ENCODE measurements at places on chromosomes 16 and 17.

GRCh38 chr17:63170795-63171194 is 204.8 kb downstream of the TANC2 start:
- no peak for DNase-seq

DNA sequence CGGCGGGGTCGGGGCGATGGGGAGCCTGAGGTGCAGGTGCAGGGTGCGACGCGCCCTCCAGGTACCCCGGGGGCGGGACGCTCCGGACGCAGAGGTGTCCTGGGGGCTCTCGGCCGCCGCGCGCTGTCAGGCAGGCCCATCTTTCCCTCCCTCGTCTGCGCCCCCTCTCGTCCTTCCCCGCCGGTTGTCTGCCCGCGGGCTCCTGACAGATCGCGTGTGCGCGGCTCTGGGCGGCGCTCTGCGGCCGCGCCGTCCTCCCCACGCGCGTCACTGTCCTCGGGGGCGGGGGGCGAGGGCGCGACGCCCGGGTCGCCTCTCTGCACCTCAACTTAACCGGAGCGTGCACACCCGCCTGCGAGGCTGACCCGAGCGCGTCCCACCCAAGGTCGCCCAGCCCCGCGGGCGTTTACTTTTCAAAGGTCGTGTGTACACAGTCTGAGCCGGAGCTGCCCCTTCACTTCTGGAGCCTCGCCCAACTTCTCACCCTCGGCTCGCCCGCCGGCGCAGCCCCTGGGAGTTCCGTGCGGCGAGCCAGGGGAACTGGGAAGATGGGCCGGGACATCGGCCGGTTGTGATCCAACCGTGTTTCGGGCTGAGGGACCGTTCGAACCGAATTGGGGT is 512 bp downstream of the AKAP1 start:
- peak; percentile 87 for DNase-seq

DNA sequence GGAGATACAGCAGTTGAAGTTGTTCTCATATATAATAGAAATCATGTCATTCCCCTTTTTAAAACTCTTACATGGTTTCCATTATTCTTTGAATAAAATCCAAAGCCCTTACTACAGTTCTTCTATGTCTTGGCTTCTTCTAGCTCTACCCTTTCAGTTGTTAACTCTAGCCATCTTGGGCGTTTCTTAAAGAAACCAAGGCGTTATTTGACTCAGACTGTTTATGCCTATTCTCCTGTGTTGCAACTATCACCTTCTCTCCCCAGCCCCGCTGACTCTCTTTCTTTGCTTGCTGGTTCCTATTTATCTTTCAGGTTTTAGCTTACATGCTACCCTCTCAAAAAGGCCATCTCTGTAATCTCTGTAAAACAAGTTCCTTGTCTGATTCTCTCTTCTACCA is 32.7 kb downstream of the NFATC3 start:
- no peak for DNase-seq

DNA sequence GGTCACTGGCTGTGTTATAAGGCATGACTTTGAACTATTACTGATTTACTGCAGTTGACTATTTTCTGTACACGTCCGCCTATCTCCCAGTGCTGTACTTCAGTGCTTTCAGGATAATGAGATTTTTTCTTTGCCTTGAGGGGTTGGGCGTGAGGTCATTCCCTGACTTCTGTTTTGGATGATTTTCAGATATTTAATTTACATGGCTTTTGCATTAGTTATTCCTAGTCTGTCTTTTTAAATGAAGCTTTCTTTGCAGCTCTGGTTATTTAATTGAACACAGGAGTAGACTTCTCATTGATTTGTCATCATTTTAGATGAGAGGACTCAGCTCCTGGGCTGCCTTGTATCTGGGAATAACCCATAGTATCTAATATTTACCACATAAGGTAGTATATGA is 23.7 kb downstream of the WIPF2 start:
- DNase-seq, result no peak

DNA sequence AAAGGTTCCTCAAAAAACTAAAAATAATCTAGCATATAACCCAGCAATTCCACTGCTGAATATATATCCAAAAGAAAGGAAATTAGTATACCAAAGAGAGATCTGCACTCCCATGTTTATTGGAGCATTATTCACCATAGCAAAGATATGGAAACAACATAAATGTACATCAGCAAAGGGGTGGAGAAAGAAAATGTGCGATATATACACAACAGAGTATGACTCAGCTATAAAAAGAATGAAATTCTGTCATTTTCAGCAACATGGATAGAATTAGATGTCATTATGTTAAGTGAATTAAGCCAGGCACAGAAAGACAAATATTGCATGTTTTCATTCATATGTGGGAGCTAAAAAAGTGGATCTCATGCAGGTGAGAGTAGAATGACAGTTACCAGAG is 279.6 kb upstream of the AXIN2 start:
- no peak for DNase-seq

DNA sequence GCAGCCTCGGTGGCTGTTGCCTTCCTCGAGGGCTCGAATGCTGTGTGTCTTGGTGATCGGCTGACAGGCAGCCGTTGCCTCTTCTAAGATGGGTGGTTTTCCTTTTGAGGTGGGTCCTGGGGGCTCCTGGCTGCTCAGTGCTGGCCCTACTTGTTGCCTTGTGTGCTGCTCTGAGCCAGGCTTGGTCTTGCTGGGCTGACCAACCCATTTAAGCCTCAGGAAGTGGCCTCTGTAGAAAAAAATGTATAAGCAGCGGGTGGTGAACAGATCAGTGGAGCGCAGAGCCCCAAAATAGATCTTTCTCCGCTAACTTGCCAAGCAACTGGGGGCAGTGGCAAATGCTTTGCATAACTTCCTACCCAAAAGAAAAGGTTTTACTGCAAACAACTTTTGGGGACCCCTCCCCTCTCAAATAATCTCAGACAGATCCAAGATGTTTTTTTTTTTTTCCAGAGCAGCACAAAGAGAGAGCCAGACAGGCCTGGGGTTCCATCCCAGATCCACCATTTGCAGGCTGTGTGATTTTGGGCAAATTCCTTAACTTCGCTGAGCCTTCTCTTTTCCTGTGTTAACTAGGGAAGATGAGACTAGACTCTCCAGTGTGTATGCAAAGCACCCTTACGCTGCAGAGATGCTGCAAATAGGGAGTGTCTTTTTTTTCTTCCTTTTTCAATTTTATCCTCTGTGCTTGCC is 42.5 kb downstream of the PLCG2 start:
- no peak for DNase-seq

DNA sequence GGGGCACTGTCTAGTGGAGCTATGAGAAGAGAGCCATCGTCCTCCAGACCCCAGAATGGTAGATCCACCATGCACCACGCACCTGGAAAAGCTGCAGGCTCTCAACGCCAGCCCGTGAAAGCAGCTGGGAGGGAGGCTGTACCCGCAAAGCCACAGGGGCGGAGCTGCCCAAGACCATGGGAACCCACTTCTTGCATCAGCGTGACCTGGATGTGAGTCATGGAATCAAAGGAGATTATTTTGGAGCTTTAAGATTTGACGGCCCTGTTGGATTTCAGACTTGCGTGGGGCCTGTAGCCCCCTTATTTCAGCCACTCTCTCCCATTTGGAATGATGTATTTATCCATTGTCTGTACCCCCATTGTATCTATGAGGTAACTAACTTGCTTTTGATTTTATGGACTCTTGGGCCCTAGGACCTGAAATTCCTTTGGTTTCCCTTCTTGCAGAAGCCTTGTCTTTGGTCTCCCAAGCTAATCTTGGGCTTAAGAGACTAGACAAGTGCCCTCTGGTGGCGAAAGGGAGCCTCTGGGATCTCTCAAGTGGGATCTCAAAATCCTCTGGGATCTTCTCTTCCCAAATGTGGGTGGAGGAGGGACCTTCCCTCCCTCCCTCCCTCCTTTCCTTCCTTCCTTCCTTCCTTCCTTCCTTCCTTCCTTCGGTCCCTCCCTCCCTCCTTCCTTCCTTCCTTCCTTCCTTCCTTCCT is 58.2 kb upstream of the HAPSTR1 start:
- no peak for DNase-seq

GRCh38 chr17:3935825-3936355 is 19.6 kb upstream of the P2RX1 start:
- no peak for DNase-seq

GRCh38 chr17:3887804-3888203 is 5.0 kb downstream of the CAMKK1 start:
- DNase-seq, result no peak

- no peak for DNase-seq
Measured at GRCh38 chr17:3260600-3260999, 37.6 kb downstream of the OR3A1 start.

DNA sequence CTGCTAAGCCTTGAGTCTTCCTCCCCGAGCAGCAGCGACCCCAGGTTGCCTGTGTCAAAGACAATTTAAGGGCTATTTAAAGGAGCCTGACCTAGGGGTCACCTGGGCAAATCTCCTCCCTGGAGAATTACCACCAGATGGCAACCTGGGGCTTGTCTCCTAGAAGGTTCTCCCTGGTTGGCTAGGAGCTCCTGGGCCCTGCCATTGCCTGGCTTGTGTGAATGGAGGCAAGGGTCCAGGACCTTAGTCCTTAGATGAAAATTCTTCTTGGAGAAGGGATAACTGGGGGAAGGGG is 51.3 kb upstream of the TAC4 start:
- DNase-seq, result no peak

GRCh38 chr16:78748220-78748929 is 648.9 kb downstream of the WWOX start:
- no peak for DNase-seq

- DNase-seq, result no peak
Measured at GRCh38 chr17:69018687-69019086, 42.0 kb downstream of the ABCA9 start.

DNA sequence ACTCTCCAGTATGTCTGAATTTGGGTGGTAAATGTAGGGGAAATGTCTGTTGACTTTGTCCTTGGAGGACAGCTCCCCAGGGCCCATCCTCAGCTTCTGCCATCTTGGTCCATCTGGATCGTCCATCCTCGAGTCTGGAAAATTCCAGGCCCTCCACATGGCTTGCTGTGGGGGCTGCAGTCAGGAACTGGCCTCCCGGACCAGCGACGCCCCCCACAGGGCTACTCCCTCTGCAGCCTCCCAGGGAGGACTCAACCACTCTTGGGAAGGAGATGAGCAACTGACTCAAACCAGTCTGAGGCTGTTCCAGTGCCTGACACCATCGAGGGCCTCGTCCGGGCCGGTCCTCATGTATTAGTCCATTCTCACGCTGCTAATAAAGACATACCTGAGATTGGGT is 5.5 kb upstream of the ZG16B start:
- DNase-seq, result no peak

DNA sequence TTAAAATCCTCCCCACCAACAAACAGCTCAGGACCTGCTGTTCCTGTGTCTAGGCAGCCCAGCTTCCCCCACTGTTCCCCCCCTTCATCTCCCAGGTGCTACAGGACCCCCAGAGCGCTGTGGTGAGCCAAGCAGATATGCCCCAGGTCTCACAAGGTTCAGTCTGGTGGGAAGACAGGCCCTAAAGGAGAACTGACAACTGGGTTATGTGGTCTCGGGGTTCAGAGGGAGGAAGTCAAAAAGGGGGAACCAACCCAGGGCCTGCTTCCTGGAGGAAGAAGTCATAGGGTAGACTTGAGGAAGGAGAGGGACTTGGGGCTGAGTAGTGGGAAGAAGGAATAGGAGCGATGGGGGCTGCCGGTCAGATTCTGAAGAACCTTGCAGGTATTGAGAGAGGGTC is 2.6 kb downstream of the RIPOR1 start:
- no peak for DNase-seq

GRCh38 chr17:70292366-70292765 is 123.0 kb downstream of the KCNJ2 start:
- DNase-seq, result no peak

DNA sequence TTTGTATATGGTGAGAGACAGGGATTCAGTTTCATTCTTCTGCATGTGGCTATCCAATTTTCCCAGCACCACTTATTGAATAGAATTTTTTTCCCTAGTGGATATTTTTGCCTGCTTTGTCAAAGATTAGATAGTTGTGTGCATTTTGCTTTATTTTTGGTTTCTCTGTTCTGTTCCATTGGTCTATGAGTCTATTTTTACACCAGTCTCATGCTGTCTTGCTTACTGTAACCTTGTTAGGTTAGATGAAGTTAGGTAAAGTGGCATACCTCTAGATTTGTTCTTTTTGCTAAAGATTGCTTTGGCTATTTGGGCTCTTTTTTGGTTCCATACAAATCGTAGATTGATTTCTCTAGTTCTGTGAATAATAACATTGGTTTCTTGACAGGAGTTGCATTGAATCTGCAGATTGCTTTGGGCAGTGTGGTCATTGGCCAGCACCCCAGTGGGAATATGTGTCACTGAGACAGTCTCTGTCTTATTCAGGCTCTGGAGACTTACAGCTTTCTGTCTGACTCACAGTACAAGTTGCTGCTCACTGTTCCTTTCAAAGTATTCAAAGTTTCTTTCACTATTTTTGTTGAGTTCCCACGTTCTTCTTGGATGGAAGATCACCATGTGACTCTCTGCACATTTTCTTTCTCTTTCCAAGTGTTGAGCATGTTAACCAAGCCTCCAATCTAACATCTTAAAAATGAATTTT is 709.1 kb downstream of the CDH11 start:
- DNase-seq, result no peak

DNA sequence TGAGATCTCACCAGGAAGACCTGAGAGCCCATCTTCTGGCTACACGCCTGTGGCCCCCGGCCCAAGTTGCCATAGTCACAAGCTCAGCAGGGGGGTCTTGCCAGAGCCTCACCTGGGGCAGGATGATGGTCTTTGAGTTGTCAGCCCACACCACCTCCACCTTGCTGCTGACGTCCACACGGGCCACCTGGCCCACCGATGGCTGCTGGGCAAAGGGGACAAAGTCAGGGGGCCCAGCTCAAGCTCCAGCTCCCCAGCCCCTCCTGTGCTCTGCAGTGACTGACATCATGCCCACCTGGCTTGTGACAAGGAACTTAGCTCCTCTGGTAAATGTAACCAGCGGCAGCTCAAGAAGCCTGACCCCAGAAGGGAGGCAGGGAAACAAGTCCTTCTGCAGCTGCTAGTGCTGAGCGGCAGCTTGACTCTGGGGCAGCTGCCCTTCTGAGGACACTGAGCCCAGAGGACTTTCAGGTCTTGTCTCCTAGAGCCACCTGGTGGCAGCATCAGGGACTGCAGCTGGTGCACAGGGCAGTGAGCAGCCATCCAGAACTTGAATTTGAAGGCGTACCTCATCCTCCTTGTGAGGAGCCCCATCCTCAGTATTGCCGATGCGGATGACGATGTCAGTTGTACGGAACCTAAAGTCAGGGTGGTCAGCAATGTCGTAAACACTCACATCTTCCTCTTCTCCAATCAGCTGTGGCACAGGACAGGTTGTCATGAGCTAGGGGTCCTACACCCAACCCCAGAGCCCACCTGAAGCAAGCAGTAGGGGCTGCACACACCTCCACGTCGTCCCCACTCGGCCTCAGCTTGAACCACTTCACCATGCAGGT is 13.5 kb downstream of the SPHK1 start:
- DNase-seq, result peak; percentile 58

- peak; percentile 82 for DNase-seq
Measured at GRCh38 chr16:2532494-2533141, 1.4 kb upstream of the CEMP1 start.

- no peak for DNase-seq
Measured at GRCh38 chr16:27401768-27402568, at the start of gene IL21R. Gene IL21R, plus strand, starts transcription at chr16:27402174. Its CDS starts 27,898 bp downstream, at chr16:27430072.

DNA sequence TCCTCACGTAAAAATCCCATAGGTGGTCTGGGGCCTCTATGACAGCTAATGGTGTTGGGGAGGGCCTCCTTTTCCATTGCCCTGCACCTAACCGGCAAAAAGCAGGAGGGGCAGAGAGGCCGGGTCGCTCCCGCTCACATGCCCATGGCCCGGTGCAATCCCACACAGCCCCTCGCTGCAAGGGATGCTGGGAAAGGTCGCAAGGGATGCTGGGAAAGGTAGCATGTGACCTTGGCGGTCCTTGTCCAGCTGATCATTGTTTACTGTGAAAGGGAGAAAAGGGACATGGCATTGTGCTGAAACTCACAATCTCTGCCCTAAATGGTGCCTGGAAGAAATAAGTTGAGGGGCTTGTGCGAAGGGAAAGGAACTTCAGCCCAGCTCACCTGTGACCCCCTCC is 10.0 kb downstream of the DEF8 start:
- no peak for DNase-seq

Measured in right kidney (tissue), 9 donors.